Gastrocnemius medialis (tissue), 4 donors: ENCODE measurements at places on chromosomes 7 and 10. TPM values are rescaled to one million over a fixed set of nuclear protein-coding genes. Genes with fewer than 3 reads are reported as not detected.

DNA sequence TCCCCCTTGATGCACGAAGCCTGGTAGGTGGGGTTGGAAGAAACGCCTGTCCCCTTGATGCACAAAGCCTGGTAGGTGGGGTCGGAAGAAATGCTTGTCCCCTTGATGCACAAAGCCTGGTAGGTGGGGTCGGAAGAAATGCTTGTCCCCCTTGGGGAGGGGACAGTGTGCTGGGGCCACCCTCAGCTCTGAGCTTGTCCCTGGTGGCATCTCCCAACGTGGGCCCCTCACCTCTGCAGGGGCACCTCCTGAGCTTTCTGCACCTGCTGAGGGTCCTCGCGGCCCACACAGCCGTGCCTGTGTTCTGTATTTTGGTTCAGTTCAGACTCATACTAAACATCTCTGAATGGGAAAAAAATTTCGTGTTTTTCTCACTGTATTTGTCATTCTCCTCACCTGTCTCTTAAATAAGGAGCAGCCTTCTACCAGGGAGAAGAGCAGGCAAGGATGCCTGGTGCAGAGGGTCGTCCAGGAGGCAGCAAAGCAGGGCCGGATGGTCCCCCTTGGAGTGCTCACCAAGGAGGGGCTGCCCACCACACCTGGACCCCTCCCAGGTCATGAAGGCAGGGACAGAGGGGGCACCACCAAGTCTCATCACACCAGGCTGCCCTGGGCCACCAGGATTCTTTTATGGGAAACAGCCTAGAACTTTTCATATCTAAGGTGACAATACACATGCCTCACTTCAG, 24.7 kb downstream of the VIPR2 start:
- no peak for DNase-seq

DNA sequence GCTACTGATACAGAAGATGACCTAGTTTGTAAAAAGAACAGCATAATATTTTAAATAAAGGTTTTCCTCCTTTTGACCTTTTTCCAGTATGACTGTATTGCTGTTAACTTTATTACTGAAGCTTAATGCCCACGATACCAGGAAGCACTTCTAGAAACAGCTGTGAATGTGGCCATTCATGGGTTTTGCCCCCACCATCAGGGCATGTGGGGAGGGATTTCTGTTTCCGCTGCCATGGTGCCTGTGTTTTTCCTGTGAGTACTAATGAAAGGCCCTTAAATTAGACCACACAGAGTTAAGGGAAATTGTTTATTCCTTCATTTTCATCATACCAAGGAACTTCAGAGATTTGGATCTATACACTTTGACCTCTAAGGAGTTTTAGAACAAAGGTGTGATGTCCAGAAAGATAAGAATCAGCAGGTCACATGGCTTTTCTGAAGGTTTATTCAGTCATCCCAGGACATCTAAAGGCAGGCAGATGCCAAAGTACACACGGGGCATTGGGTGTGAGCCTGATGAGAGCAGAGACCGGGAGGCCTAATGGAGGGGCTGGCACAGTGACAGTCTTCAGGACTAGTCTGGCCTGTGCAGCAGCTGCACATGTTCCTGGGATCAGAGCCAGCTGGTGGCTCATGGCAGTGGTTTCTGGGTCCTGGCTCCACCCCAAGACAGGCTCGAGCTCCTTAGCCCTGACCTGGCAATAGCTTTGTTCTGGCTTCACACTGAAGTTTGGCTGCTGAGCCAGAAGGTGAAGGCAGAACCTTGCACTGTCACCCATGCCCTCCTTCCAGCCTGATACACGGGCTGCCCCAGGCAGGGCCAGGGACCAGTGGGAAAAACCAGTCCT, 190.9 kb downstream of the REEP3 start:
- peak; percentile 94 for DNase-seq

DNA sequence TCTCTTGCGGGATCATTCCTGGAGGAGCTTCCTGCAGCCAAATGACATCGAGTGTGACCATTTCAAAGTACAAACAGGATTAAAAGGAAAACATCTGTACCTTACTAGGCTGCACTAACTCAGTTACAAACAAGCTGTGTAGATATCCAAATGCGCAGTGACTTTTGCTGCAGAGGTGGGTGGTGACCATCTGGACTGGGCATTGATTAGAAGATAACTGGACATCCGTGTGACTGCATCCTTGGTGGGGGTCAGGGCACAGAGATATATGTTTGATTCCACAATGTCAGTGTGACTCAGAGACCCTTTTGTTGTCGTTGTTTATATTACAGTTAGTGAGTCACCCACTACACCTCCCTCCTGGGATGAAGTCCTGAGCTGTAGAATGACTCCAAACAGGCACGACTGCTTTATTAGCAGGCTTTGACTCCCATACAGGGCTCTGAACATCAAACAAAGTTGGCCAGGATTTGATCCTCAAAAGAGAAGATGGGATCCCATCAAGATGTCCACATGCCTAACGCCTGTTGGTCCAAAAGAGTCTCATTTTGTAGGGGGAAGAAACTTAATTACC, 56.7 kb upstream of the SDK1 start:
- no peak for DNase-seq

- no peak for DNase-seq
Measured at GRCh38 chr10:102220612-102221011, 5.5 kb upstream of the ELOVL3 start.

- DNase-seq: no peak
Measured at GRCh38 chr10:5752301-5752871, 60.8 kb downstream of the GDI2 start.

GRCh38 chr10:89837165-89838043, 136.0 kb downstream of the KIF20B start:
- no peak for DNase-seq

DNA sequence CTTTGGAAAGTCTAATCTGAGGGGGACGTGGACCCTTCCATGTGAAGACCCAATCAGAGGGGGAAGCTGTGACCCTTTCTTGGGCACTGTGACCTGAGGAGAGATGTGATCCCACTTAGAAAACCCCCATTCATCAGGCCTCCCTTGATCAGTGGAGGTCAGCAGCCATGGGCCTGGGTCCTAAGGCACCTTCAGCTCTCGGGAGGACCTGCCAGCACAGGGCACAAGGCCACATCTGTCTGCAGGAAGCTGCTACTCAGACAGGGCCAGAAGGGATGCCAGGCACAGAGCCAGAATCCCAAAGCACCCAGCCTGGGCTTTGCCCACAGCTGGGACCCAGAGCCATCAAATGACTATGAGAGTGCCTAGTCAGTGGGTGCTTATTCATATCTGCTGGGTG, 14.7 kb upstream of the RABGEF1 start:
- DNase-seq: no peak

DNA sequence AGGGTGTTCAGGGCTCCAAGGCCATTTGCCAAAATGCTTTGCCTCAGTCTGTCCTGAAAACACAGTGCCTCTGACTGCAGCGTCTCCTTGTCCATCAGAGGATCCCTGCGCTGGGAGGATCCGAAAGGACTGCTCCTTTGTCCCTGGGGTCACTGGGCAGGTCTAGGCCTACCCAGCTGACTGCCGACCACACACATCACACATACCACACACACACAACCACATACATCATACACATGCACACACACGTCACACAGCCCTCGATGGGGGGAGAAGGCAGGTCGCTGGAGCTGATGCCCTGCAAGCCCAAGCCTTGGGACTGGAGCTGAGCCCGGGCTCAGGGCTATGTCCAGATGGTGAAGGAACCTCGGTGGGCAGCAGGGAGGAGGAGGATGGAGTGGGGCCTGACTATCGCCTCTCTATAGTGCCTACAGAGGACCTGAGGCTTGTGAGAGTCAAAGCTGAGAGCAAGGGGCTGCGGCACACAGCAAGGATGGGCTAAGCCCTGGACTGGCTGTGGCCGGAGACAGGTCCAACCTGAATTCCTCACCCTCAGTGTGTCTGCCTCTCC, 29.1 kb downstream of the GPRIN2 start:
- DNase-seq: peak; percentile 8

DNA sequence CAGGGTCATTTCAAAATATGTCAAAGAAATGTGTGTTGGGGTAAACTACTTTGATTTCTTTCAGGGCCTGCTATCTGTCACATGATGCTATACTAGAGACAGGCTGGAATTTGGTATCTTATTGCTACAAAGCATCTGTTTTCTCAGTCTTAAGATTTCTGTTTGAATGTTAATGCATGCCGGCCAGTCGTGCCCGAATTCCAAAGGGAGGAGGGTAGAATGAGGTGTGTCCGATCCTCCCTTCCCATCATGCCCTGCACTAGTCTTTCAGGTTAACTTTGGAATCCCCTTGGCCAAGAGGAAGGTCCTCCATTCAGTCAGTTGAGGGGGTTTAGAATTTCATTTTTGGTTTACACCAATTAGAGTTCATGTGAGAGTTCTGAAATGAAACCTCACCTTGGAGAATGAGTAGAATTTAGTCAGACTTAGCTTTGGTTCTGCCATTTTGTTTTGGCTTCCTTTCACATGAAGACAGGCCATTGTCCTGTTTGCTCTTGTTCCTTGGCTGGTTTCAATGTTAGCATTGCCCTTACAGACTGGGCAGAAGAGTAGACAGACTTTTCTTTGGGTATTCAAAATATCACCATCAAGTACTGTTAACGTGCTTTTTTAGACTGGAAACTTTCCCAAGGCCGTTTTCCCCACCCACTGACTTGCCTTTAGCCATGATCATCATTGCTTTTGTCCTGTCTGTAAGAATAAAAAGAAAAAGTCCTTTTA, 95.8 kb downstream of the CAMK1D start:
- no peak for DNase-seq

DNA sequence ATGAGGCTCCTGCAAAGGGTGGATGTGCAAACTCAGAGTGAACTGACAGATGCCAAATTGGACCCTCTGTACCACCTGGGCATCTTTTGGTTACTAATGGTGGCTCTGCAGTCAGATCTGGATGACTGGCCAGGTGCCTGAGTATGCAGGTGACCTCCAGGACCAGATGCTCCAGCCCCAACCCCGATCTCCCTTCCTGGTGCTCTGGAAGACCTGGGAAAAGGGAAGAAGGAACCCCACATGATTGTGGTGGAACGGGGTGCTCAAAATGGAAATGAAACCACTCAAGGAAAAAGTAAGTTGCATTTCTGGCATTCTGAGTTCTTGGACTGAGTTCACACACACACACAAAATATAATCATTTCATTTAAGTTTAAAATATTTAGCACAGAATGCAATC, 9.8 kb upstream of the AEBP1 start:
- DNase-seq: no peak

DNA sequence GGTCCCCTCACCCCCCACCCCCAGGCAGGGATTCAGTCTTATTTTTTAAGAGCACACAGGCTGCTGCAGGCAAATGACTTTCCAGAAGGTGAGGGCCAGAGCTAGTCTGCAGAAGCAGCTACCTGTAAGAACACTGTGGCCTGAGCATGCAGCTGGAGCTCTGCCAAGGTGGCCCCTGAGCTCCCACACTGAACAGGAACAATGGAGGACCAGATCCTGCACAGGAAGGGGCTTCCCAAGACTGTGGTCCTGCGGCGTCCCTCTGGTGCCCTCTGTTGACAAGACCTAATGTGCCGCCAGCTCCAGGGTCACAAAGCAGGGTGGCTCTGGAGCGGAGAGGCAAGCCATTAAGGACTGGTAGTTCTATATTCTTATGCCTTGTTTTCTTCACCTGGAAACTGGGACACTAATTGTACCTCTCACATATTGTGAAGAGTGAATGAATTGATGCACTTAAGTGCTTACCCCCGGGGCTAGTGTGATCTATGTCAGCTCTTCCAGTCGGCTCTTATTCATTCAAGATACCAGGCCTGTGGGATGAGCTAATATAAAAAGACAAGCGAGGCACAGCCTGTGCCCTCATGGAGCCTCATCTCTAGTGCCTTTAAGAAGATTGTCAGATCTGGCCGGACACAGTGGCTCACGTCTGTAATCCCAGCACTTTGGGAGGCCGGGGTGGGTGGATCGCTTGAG, 8.0 kb upstream of the BEND7 start:
- DNase-seq: no peak

DNA sequence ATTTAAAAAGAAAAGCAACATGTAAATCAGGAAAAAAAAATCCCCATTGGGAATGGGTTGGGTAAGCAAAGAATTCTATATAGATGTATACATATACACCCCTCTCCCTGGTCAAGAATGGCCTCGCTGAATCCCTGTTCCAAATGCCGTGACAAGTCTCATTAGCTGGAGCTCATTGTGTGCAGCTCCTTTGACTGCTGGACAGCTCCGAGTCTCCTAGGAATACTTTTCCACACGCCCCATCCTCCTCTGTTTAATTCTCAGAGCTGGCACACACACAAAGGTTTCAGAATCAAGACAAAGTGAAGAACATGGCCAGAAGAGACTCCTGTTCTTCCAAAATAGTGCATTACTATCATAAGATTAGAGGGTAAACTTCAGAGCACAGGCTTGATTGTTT, 130.9 kb upstream of the MKLN1 start:
- no peak for DNase-seq

- DNase-seq: no peak
Measured at GRCh38 chr10:83459124-83459523, 680.2 kb upstream of the GHITM start.

- no peak for DNase-seq
Measured at GRCh38 chr10:131556061-131556896, 244.8 kb upstream of the TCERG1L start.

GRCh38 chr10:84391326-84391725, 62.9 kb downstream of the CCSER2 start:
- no peak for DNase-seq

DNA sequence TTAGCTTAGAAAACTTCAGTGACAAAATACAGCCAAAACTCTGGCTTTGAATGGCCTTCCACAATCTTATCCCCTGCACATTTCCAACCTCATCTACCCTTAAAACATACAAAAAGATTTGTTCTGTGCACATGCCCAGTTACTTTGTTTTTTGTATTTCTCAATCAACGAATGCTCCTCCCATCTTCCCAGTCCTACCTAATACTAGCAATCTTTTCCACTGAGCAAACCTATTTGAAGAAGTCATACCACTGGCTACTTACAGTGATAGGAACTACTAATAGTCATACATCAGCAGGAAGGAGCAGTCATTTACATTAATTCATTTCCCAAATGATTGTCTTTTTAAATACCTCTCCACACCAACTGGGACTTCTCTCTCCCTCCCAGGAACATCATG, 2.5 kb downstream of the USP54 start:
- no peak for DNase-seq

- DNase-seq: no peak
Measured at GRCh38 chr7:95264363-95264891, 59.9 kb downstream of the PON1 start.

GRCh38 chr7:99473315-99473596, 566 bp downstream of the ZNF789 start:
- DNase-seq: no peak

GRCh38 chr7:116752305-116753074, 80.5 kb downstream of the MET start:
- no peak for DNase-seq

DNA sequence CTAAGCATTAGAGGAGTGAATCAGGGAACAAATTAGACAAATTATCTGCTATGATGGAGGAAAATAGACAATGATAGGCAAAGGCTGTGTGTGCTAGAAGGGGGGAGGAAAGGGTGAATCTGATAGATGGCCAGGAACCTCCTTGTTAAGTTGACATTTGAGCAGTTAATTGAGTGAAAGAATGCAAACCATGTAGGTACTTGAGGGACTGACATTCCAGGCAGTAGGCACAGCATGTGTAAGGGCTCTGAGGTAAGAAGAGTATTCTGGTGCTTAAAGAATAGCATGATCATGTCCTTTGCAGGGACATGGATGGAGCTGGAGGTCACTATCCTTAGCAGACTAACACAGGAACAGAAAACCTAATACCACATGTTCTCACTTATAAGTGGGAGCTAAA, 48.6 kb upstream of the TES start:
- no peak for DNase-seq

The DMBT1 gene
- 0.32 TPM for total RNA-seq

The OR2A5 gene
- total RNA-seq: not detected

The NCF1 gene
- 0.55 TPM for total RNA-seq

The GIMAP2 gene
- 3.3 TPM for total RNA-seq

The C7orf33 gene
- not detected for total RNA-seq

The ACSM6 gene
- total RNA-seq: not detected

The GIMAP1 gene
- 4.6 TPM for total RNA-seq

The SEPTIN7 gene
- 128 TPM for total RNA-seq
